ENCODE measurements at places on chromosomes 5 and 9.

DNA sequence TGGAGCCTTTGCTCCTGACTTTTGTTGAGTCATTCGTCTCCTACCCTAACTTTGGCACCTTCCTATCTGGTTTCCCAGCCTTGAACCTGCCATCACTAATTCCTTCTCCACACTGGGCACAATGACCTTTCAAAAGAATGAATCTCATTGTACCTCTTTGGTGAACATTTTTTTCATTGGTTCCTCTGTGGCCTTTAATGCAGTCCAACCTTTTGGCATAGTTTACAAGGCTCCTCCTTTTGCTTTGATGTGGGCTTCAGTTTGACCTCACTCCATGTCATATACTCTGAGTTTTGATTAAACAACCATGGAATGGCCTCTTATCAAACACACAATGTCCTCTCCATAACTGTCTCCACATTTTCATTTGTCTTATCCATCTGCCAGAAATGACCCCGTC lies 14.5 kb upstream of the ROPN1L start:
- no peak for DNase-seq

DNA sequence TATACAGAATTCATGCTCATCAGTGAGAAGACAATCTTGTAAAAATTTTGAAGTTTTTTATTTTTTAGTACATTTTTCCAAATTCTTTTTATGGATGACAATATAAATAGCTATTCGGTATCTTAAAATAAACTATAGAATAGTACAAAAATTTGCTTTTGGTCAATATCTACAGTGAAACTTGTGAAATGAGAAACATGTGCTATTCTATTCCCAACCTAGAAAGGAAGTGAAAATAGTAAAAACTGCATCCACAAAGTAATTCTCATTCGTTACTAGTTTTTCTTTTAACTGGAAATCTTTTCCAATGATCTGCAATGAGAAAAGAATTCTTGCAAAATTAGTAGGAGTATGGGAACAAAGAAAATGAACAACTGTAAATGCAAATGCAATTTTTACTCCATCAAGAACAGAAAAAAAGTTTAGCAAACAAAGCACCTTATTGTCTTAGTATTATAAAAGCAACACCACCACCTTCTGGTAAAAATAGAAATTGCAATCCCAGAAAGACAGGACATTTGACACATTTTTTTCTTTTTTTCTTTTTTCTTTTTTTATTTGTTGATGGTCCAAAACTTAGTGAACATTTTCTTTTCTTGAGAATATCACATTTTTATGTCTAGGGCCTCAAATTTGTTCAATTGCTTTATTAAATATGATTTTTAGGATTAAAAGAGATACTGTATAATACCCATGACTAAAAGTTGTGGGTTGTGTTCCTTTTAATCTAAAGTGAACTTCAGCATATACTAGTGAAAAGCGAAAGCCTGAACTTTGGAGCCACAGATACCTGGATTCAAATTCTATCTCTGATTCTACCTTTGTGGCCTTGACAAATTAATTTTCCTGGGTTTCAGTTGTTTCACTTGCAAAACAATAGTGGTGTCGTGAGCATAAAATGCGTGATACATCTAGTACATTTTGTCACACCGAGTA lies 72.3 kb downstream of the SLCO4C1 start:
- DNase-seq = peak; percentile 75

- DNase-seq = no peak
Observed at GRCh38 chr5:42842921-42843641, 31.4 kb upstream of the SELENOP start.

DNA sequence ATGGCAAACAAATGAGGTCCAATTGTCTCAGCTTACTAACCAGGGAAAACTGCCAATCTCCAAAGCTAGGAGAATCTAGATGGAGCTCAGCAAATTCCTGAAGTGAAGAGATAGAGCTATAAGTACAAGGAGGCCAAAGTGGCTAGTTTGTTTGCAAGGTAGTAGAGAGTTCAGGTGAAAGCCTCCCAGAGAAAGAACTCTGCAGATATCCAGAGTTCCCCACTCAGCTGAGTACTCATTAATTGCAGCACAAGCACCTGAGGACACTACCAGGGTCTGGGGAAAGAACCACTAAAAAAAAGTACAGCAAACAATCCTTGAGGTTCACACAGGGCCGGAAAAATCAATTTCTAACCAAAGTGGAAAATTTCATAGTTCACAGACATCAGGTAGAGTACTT lies 250.9 kb downstream of the TMEM232 start:
- DNase-seq = no peak

DNA sequence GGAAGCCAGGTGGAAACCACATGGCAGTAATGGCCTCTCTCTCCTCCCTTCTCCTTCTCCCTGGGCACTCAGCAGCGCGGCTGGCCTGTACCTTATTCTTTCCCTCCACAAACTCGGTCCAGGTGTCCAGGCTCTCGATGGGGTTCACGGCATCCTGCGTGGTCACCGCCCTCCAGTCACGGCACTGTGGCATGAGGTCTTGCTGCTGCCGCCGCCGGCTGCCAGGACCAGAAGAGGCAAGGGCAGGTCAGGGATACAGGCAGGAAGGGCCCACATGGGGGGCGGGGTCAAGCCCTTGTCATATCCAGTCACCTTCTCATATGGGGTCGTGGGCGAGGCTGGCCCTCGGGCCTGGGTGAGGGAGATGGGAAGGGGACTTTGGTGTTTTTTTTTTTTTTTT lies 25.6 kb downstream of the FLT4 start:
- no peak for DNase-seq

GRCh38 chr5:148372893-148373292 lies 10.9 kb upstream of the FBXO38 start:
- DNase-seq = no peak

DNA sequence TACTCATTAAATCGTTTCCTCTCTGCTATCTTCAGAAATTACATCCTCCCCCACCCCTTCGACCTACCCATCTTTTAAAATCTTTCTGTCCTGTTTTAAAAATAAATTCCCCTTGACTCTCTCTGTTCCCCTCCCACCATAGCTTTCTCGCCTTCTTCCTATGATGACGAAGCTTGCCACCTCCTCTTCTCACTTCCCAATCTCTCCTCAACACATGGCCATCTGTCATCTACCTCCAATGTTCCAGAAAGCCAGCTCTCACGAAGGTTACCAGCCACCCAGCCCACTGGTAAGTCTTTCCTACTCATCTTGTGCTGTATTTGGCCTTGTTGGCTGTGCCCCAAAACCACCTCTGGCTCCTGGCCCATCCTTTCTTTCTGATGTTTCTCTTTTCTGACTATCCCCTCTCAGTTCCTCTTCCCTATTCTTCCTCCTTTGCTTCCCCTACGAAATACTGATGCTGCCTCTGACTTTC lies 346.3 kb downstream of the ENC1 start:
- peak; percentile 79 for DNase-seq
